WTC11 (cell line): ENCODE measurements at places on chromosomes 3 and 15.

DNA sequence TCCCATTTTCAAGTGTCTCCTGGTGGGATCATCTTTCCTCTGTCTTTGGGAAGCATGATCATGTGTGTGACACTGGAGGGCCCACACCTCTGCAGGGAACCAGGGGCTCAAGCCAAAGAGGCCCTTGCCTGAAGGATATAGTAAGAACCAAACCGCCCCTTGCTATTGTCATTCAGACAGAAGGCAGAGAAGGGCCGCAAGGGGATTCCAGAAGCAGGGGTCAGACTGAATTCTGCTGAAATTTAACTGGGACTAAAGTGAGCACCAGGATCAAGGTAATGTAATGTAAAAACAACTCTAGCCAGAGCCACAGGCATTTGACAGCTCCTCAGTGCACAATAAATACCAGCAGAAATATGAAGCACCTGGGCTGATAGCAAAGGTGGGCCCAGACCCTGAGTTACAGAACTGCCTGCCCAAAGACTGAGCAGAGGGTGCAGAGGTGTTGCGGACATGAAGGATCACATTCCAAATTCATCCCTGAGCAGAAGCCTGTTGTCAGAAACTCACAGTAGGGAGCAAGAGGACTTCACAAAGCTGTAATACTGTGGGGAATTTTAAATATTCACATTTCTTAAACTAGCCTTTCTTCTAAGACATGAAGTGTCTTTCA, 46.0 kb upstream of the RASGRF1 start:
- DNase-seq = peak; percentile 32

GRCh38 chr3:187044206-187044605, 95.1 kb downstream of the RPL39L start:
- no peak for DNase-seq

DNA sequence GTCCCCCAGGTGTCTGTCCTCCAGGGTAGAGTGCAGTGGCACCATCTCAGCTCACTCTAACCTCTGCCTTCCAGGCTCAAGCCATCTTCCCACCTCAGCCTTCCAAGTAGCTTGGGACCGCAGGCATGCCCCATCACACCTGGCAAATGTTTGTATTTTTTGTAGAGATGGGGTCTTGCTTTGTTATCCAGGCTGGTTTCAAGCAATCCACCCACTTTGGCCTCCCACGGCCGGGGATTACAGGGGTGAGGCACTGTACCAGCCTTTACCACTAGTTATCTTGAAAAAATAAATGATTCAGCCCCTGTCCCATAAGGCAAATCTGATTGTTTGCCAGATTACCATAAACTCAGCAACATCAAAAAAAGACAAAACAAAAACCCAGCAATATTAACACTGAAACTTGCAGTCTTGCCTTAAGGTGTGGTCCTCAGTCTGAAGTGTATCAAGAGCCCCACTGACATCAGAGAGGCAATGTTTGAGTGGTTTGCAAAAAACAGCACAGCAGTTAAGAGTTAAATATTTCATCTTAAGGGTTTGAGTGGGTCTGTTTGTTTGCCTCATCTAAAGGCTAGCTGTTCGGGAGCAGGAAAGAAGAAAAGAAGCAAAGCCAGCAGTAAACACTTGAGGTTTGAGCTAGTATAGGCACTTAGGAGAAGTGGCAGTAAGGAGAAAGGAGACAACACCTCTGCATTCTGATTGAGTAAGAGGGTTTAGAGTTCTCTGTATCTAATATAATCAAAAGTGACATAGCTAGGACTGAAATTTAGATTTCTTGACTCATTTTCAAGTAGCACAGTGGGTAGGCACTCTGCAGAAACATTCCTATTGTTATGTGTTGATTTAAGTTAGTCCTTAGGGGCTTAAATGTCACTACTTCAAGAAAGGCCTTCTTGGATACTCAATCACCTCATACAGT, 26.3 kb upstream of the EDEM1 start:
- DNase-seq = no peak

DNA sequence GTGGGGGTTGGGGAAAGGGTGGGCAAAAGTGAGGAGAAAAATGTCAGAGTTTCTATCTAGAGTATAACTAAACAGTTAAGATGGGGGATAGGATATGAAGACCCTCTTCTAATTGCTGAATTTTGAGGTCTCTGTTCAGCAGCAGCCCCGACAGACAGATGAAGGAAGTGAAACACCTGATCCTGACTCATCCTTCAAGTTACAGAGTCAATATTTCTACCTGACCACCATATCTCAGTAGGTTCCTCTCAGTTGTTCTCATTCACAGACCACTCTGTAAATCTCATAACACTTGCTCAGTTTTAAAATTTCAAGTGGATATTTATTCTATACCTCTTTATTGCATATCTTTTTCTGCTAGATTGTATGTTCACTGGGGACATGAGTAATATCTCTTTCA, 69.5 kb downstream of the CCDC54 start:
- DNase-seq = no peak

GRCh38 chr3:141421639-141422319, 53.5 kb downstream of the ZBTB38 start:
- DNase-seq = no peak

DNA sequence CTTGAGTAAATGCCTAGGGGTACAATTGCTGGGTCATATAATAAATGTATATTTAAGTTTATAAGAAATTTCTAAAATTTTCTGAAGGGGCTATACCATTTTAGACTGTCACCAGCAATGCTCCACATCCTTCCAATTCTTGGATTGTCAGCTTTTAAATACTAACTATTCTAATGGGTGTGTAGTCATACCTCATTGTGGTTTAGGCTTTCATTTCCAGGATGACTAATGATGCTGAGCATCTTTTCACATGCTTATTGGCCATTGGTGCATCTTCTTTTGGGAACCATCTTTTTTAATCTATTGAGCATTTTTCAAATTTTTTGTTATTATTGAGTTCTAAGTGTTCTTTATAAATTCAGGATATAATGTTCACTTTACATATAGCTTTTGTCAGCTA, 52.5 kb upstream of the CORO2B start:
- DNase-seq = no peak

- DNase-seq = no peak
Observed at GRCh38 chr3:65052101-65052500, 364.3 kb upstream of the ADAMTS9 start.

DNA sequence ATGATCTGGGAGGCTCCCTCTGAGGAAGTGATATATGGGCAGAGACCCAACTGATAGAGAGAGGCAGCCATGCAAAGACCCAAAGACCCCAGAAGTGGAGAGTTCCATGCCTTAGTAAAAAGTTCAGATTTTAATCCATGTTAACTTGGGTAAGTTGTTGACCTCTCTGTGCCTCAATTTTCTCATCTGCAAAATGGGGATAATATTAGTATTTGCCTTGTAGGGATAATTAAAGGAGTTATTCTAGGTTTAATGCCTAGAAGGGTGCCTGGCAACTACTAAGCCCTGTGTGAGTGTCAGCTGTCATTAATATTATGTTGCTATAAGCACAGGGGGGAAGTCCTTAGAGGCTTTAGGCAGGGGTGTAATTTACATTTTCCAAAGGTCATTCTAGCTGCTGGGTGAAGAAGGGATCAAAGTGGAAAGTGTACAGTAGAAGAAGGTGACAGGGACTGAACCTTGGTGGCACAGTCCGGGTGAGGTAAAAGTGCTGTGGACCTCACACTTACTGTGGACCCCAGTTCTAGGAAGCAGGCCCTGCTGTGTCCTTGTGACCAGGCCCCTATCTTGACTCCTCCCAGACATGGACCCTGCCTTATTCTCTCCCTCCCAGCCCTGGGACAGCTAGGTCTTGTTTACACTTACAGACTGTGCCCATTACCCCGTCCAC, 3.0 kb upstream of the RAD18 start:
- DNase-seq = no peak

DNA sequence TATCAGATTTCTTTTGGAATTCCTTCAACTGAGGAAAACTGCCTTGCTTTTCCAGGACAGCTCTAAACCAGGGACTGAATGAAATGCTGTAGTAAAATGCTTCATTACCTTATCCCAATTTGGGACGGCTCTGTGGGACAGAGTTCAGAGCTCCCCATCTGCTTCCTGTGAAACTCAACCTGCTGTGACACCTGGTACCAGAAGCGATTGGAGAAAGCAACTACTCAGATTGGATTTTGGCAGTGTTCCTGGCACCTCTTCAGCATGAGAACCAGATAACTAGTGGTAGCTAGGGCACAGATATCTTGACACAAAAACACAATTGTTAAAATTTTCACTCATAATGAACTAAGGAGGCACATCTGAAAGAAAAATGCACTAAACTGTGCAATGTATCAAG, 539.1 kb downstream of the SI start:
- no peak for DNase-seq

- DNase-seq = no peak
Observed at GRCh38 chr15:59300618-59301139, 72.0 kb downstream of the MYO1E start.

DNA sequence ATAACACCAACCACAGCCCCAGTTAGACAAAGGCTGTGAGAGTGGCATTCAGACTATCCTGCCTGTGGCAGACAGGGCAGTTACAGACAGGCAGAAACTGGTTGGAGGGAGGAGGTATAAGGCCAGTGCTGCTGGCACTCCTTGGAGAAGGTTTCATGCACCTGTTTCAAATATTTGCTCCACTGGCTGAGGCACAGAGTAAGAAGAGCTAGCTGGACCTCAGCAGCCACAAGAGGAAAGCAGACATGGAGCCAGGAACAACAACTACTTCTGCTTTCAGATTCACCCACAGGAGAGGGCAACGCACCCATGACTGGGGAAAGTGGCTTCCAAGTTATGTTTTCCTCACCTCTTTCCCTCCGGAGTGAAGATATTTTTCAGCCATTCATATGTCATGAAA, 11.5 kb upstream of the PRKAR2A start:
- DNase-seq = no peak

DNA sequence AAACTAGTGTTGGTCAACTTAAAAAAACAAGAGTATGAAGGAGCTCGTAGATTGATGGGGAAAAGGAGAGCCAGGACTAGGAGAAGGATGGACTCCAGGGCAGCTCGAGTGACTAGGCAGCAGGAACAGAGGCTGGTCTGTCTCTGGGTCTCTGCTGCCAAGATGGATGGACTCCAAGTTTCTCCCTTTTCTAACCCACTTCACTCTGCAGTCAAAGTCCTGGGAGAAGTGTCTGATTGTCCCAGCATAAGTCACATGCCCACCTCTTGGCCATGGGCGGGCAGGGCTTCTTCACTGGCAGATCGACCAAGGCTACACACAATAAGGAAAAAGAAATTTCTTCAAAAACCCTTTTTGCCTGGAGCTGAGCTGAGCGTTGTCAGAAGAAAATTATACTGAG, 9.2 kb upstream of the EPB42 start:
- DNase-seq = no peak

- peak; percentile 54 for DNase-seq
Observed at GRCh38 chr15:50685976-50686468, 575 bp downstream of the TRPM7 start.

DNA sequence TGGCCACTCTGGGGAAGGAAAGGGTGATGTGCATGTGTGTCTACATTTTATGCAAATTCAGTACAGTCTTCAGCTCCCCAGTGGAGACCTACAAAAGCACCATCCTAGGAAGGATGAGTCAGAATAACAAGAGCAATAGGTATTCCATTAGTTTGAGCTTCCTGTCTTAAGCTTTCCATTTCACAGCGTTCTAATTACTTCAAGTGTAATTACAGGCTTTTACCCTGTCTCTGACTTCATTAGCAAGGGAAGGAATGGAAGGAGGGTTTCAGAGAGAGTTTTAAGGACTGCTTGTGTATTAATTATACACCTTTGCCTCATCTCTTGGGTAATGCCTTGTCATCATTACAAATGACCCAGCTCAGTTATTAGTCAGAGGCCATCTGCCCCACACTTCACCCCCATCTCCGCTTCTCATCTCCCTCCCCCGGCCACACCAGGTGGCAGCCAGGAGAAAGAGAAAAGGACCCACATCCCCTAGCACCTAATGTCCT, 202.8 kb upstream of the MRPL3 start:
- no peak for DNase-seq

GRCh38 chr15:34436956-34437442, 609 bp downstream of the GOLGA8A start:
- DNase-seq = peak; percentile 36

DNA sequence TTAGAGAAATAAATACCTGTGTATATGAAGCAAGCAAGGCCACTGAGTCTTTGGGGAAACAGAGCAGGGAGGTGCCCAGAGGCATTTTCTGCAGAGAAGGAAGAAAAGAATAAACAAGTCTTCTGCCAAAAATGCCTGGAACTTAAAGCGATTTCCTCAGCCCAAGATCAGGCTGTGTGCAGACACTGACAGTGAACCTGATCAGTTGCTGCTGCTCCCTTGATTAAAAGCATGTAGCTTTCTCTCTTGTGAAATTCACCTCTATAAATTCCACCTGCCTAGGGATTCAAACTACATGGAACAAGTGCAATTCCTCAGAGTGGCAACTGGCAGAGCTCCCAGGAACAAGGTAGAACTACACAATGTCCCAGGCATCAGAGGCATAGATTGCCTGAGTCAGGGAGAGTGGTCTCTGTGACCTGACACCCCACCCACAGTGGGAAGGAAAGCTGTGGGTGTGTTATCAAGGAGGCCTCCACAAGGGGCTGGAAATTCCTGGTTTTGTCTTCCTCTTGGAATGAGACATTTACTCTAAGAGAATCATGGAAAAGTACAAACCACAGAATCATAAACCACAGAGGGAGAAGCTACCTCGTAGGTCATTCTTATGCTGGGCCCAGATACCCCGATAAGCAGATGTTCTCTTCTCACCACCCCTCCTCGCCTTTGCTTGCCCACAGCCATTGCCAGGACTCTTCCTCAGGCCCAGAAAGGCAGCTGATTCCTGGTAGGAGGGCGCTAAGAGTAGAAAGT, 1.8 kb upstream of the ZBTB38 start:
- no peak for DNase-seq

DNA sequence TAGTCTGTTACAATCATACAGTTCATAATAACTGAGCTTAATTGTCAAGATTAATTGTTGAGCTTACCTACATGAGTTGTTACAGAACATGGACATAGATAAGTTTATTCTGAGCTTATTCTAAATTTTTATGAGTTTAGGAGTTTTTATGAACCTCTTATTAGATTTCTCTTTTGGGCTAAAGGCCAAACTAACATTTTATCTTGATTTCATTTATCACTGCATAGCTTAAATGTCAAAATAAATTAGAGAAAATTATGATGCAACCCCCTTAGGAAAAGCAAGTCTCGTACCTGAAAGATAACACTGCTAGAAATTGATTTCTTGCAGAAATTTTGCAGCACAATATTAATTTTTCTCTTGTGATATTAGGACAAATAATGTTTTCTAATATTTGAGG, 54.5 kb downstream of the CNTN6 start:
- DNase-seq = no peak

GRCh38 chr3:58628823-58629562, 37.6 kb downstream of the FAM3D start:
- no peak for DNase-seq

- DNase-seq = no peak
Observed at GRCh38 chr3:78274475-78275065, 1234.7 kb downstream of the ROBO2 start.

- DNase-seq = no peak
Observed at GRCh38 chr3:4413467-4413866, 53.6 kb downstream of the SUMF1 start.

GRCh38 chr3:89635137-89635536, 527.7 kb downstream of the EPHA3 start:
- DNase-seq = no peak
